GM06990 (cell line): ENCODE measurements at places on chromosomes 7 and 10.

- no peak for DNase-seq
Observed at GRCh38 chr7:2326951-2327350, 12.7 kb upstream of the SNX8 start.

- DNase-seq: no peak
Observed at GRCh38 chr10:95414016-95414830, 123.4 kb upstream of the PDLIM1 start.

GRCh38 chr7:77351539-77352004, 64.6 kb downstream of the GSAP start:
- DNase-seq: peak; percentile 83

DNA sequence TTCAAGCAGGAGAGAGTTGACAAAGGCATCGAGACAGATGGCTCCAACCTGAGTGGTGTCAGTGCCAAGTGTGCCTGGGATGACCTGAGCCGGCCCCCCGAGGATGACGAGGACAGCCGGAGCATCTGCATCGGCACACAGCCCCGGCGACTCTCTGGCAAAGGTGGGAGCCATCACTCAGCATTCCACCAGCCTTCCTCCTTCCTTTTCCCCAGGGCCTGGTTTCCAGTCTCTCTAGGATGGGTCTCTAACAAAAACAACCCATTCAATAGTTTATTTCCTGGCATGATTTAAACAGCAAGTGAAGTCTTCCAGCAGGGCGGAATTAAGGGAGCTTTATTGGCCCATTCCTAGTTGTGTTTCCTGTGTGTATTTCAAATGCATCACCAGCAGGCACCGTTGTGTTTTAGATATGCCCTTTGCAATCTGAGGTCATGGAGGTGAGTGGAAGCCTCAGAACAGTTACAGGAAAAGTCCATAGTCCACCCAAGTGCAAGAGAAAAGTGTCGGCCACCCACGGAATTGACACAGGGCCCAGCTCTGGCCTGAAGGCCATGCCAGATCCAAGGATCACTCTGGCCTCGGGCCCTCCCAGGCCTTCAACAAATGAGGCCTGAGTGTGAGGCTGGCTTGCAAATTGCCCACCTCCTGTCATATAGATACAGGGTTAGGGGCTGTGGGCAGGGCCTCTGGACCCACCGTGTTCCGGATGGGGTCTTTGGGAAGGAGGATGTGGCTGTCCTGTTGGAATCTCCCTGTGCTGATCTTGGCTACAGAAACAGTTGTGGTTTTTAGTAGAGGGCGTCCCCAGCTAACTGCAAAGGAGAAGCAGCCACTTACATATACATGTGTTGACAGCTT, 46.9 kb upstream of the TRIM8 start:
- DNase-seq: no peak

- no peak for DNase-seq
Observed at GRCh38 chr10:127089446-127089845, 106.9 kb downstream of the INSYN2A start.

DNA sequence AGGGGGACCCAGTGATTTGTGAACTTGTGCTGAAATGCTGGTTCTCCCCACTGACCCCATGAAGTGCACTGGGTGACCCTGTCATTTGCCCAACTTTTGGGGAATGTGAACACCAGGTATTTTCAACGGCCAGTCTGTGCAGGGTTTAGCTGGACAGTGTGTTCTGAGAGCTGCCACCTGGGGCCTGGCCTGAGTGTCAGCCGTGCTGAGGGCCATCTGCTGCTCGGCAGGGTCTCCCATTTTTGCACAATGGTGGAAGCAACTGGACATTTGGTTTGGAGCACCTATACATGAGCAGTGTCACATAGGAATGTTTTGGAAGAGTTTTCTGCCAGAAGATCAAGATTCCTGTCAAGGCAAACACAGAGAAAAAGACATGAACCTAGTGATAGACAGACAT, 5.2 kb downstream of the CHN2 start:
- no peak for DNase-seq

DNA sequence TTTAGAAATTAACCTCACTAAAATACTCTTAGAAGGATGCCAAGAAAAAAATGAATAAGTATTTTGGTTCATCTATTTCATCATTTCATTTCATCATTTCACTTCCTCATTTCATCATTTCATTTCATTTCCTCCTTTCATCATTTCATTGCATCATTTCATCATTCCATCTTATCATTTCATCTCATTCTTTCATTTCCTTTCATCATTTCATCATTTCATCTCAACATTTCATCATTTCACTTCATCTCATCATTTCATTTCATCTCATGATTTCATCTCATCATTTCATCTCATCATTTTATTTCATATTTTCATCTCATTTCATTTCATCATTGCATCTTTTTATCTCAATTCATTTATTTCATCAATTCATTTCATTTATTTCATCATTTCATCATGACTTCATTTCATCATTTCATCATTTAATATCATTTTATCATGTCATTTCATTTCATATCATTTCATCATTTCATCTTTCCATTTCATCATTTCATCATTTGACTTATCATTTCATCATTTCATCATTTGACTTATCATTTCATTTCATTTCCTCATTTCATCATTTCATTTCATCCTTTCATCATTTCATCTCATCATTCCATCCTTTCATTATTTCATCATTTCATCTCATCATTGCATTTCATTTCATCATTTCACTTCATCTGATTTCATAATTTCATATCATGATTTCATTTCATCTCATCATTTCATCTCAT, 129.9 kb downstream of the ZNF92 start:
- no peak for DNase-seq

DNA sequence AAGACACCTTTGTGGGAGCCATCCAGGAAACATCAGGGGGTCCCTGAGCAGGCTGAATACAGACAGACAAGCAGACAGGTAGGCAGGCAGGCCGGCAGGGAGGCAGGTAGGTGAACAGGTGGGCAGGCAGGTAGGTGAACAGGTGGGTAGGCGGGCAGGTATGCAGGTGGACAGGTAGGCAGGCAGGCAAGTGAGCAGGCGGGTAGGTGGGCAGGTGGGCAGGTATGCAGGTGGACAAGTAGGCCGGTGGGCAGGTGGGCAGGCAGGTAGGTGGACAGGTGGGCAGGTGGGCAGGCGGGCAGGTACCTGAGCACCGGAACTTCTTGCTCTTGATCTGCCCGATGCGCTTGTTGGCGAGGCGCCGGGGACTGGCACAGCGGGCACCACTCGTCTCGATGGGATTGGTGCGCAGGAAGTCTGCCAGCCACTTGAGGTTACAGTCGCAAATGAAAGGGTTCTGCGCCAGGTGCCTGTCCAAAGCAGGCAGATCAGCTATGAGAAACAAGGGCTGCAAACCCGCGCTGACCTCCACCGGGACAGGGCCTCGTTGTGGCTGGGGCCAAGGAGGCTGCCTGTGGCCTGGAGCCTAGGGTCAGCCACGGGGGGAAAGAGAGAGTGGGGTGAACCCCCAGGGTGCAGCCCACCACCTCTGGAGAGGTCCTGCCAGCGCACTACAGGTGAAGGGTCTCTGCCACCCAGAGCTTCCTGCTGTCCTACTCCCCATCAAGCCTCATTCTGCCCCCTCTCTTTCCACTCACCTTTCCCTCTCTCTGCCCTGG, 136.9 kb downstream of the SLIT1 start:
- DNase-seq: no peak

GRCh38 chr7:130297628-130298543, 4.9 kb downstream of the CPA4 start:
- no peak for DNase-seq

DNA sequence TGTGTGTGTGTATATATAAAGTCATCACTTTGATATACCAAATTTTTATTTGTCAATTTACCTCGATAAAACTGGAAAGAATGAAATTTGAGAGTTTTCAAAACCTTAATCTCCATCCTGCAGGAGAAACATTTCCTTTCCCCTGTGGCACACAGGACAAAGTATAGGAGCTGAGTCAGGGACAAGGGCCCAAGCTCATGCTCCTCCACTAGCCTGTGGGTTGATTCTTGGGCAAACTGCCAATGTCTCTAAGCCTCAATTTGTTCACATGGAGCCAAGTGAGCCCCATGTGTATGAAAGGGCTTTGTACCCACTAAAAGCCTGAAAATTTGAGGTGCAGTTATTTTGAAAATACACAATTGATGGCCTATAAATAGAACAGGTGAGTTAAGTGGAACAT, 60.3 kb upstream of the IL6 start:
- no peak for DNase-seq

DNA sequence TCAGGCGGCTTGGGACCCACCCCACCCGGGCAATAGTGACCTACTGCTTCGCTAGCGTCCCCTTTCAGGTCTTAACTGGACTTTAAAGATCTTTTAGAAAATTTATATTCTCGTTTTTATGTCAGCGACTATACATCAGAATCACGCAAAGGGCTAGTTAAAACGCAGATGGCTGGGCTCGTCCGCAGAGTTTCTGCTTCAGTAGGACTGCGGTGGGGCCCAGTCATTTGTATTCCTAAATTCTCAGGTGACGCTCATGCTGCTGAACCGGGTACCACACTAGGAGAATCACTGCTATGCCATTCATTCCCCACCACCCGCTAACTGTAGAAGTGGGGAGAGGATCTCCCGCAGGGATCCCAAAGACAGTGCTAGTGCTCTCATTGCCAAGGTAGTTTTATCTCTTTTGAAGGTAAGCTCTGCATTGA, 12.0 kb upstream of the SP8 start:
- no peak for DNase-seq

GRCh38 chr7:30930621-30931020, 19.0 kb downstream of the AQP1 start:
- DNase-seq: no peak

DNA sequence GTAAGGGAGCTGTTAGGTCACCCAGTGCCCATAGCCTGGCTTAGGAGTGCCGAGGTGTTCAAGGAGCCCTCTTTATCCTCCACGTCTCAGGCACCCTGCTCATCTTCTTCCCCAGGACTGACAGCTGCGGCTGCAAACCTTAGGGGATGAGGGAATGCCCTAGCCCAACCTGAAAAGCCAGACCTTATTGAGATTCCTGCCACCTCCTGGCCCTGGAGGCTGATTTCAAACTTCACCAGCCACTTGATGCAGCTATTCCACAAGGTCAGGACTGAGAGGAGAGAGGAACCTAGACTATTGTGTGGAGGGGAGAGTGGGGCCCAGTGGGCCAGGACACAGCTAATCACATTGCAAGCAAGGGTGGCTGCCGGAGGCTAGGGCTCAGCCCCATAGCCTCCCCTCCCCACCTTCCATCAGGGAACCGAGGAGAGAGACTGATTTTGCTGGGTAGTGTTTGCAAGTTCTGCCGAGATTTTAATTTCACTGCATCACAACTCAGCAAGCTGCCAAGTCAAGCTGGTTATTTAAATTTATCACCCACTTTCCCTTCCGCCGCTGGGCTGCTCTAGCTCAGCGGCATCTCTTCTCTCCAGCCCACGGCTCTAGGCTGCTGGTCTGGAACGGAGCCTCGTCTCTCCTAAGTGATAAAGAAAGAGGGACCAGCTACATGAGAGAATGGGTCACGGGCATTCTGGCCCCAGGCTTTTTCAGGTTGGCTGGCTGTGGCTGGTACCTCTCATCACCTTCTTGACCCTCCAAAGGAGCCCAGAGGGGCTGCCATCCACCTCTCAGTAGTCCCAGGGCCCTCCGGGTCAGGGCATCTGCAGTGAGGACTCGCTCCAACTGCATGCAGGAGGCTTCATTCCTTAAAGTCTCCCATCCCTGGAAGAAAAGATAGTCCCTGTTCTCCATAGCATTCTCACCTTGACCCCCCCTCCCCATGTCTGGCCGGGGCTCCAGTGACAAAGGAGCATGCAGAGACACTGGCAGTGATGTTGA, 66.7 kb downstream of the PAX2 start:
- DNase-seq: no peak

- DNase-seq: no peak
Observed at GRCh38 chr10:34907743-34908430, 92.8 kb upstream of the PARD3 start.

GRCh38 chr7:42099470-42100155, 137.4 kb downstream of the GLI3 start:
- DNase-seq: no peak

- DNase-seq: no peak
Observed at GRCh38 chr10:85864173-85864549, 502.4 kb downstream of the GRID1 start.

DNA sequence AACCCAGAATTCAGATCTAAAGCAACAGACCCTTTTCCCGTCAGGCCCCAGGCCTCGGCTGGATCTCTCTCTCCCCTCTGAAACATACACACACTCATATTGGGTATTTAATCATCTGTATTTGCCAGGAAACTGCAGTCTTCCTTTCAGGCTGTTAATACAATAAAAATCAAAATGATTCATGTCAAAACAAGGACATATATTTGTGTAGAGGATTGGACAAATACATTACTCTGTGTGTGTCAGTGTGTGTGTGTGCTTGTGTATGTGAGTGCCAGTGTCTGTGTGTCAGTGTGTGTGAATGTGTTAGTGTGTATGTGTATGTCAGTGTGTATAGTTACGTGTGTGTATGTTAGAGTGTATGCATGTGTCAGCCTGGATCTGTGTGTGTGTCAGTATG, 90.8 kb downstream of the JCAD start:
- DNase-seq: no peak

DNA sequence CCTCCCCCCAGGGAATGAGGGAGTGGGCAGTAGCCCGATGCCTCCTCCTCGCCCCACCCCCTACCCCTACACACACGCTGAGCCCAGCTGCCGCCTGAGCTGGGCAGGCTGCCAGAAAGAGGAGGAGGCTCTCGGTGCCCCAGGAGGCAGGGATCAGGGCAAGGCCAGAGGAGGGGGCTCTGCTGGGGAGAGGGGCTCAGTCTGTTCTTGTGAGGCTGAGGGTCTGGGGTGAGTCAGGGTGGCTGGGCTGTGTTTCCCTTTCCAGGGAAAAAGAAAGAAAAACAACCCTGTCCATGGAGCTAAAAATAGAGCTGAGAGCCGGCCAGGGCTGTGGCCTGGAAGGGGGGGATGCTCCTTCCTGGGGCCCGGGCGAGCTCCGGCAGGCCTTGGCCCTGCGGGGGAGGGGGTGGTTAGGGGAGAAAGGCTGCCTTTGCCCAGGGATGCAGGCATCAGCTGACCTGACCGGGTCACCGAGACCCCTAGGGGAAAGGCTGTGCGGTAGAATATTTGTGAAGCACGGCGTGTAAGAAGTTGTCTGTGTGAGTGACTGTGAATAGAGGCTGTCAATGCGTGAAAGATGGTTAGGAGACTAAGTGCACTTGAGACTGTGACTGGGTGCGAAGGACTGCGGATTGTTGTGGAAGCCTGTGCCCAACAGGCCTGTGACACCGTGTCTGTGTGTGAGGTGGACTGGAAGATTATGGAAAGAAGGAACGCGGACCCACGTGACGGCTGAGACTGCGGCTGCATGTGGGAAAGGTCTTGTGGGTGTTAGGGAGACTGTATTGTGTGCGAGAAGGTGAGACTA, 1.2 kb upstream of the LZTS2 start:
- DNase-seq: peak; percentile 67
